Tibial nerve (tissue), 4 donors: ENCODE measurements at places on chromosomes 3 and 15. TPM values are rescaled to one million over a fixed set of nuclear protein-coding genes. Genes with fewer than 3 reads are reported as not detected.

- DNase-seq: no peak
Observed at GRCh38 chr3:106022913-106023312, 154.1 kb upstream of the CBLB start.

DNA sequence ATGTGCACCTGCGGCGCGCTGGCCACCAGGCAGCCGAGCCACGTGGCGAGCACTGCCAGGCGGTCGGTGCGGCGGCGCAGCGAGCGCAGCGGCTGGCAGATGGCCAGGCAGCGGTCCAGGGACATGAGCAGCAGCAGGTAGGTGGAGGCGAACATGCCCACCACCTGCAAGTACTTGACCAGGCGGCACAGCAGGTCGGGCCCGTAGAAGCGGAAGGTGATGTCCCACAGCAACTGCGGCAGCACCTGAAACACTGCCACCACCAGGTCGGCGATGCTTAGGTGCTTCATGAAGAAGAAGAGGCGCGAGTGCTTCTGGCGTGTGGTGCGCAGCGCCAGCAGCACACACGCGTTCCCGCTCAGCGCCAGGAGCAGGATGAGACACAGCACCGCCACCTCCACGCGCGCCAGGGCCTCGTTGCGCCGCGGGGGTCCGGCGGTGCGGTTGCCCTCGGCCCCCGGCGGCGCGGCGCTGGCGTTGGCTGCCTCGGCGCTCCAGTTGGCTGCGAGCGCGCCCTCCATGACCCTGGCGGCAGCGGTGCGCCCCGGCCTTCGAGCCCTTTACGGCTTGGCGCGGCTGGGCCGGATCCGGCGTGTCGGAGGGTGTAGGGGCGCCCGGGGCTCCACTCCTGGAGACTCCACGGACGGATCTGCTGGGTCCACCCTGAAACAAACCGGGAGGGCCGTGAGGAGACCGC, 1.6 kb downstream of the OXTR start:
- DNase-seq: no peak

DNA sequence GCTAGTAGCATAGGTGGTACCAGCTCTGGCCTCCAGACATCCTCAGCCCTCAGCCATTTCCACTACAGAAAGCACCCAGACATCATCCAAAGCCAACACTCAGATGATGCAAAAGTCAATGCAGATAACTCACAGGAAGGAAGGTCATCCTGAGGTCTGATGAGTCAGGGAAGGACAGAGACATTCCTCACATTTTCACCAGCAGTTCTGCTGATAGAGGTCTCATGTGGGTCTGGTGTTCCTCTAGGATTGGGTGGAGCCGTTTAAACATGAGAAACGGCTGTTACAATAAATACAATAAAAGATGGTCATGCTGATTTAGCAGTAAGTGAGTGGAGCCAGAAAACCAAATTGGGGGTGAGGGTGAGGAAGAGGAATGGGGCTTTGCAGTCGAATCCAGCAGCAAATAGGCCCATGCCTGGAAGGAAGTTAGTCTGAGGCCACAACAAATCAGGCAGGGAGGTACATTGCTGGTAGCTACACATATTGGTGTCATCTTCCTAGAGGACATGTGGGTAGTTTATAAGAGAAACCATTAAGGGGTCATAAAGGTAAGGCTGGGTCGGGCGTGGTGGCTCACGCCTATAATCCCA, 33.3 kb upstream of the FLNB start:
- no peak for DNase-seq

DNA sequence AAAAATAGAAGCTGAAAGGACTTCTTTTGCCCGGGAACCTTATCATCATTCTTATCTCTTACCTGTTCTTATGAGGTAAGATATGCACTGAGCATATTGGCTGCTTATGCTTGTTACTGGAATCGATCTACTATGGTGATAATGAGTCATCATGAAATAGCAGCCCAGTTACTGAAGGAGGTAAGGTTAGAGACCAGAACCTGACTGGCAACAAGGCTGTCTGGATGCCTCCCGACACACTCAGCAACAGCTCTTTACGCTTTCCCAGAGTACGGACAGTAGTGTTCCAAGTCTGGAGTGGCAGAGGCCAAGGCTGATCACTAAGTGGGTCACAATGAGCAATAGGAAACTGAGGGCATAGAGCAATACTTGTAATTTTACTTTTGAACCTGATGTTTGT, 314.1 kb downstream of the NLGN1 start:
- DNase-seq: no peak

DNA sequence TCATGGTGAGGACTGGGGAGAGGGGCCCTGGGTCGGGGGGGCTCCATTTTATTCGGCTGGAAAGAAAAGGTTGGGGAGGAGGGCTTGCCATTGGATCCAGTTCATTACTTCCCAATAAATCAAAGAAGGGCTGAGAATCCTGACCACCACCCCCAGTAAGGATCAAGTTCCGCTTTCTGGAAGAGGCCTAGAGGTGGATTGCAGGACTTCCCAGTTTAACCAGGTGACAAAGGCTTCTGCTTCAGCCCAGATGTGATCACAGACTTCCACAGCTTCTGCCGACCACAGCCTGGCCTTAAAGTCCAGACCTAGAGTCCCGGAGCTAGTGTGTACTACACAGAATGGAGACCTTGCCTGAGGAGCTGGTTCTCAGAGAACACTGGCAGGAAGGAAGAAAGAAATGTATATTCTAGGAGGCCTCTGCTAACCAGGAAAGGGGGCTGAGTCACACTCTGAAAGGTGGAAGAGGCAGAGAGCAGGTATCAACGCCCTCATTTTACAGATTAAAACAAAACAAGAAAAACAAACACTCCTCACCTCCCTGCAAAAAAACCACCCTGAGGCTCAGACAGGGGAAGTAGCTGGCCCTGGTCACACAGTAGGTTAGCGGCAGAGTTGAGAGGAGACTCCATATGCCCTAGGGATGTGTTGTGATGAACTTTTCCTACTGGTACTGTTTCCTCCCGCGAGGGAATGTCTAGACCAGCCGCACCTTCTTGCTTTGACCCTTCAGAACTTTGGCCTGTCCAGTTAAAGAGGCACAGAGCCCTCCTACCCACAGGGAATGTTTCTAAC, 1.1 kb upstream of the CEMIP start:
- DNase-seq: no peak

DNA sequence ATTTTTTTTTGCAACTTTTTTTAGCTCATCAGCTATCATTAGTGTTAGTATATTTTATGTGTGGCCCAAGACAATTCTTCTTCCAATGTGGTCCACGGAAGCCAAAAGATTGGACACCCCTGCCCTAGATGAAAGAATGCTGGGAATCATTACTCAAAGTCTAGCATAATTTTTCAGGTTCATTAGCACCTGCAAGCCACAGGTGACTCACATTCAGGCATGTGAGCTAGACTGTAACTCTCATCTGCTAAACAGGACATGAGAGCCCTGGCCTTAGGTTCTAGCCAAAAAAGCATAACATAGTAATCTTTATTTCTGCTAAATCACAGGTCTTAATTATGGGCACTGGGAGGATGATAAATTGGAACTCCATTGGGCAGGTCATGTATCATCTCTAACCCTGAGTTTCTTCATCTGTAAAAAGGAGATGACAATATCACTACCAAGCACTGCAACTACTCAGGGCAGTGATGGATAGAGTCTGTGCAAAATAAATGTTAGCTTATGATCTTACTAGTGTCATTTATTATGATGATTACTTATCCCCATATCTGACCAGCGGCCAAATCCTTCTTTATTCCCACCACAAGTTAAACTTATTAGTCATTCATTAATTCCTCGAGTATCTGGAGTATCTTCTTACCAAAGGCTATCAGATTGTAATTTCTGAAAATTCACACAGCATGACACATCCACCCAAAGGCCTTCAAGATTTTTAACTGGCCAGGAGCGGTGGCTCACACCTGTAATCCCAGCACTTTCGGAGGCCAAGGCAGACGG, 125.0 kb downstream of the PLD1 start:
- no peak for DNase-seq

DNA sequence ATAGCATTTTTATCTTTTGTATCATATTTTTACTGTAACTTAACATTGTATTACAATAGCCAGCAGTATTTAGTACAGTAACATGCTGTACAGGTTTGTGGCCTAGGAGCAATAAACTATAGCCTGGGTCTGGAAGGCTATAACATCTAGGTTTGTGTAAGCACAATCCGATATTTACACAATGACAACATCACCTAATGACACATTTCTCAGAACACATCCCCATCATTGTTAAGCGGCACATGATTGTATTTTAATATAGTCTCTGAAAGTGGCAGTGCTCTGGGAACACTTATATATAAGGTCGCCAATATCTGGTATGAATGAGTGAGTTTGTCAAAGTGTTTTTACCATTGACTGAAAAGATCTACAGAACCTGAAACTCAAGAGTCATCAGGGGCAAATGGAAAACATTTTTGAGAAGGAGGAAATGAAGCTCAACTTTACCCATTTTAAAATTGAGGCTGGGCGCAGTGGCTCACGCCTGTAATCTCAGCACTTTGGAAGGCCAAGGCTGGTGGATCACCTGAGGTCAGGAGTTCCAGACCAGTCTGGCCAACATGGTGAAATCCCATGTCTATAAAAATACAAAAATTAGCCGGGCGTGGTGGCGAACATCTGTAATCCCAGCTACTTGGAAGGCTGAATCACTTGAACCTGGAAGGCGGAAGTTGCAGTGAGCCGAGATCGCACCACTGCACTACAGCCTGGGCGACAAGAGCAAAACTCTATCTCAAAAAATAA, 38.8 kb upstream of the TNFSF10 start:
- no peak for DNase-seq

GRCh38 chr3:98897701-98898100, 3.8 kb downstream of the DCBLD2 start:
- DNase-seq: no peak

DNA sequence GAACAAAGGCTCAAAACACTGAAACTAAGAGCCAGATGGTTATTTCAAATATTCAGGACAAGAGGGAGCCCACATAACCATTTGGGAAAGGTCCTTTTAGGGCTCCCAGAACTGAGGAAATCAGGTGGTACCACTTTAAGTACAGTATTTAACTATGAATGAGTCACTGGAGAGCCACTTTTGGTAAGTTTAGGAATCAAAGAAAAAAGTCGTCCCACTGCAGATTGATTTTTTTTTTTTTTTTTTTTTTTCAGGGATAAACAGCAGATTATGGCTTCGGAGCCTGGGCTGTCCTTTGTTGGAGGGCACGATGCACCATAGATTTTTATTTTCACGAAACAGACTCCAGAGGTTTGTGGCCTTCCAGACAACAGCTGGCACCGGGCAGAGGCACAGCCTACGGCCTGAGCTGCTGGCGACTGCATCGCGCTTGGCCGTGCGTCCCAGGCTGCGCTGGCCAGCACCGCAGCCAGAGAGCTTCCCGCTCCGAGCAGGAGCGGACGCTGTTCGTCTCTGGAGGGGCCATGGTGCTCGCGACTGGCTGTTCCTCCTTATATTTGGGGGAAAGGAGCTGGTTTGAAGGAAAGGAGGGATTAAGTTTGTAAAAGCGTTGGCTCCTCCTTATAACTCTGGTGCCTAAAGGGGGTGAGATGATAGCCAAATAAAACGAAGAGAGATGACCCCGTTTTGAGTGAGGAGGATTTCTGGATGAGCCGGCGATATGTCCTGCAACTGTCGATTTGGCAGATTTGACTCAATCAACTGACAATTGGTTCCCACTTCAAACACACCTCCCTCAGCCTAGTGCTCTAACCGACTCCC, 152.9 kb upstream of the GOLIM4 start:
- no peak for DNase-seq

GRCh38 chr3:158267015-158267414, 157.1 kb downstream of the RSRC1 start:
- DNase-seq: no peak

- DNase-seq: no peak
Observed at GRCh38 chr15:42100021-42100800, 5.8 kb upstream of the PLA2G4D start.

GRCh38 chr15:43516801-43517353, 531 bp upstream of the MAP1A start:
- DNase-seq: no peak

GRCh38 chr3:169509780-169510692, 153.5 kb downstream of the MECOM start:
- DNase-seq: no peak

GRCh38 chr3:53071882-53072431, 26.1 kb upstream of the SFMBT1 start:
- no peak for DNase-seq

- DNase-seq: no peak
Observed at GRCh38 chr3:148466143-148466542, 231.6 kb upstream of the AGTR1 start.

DNA sequence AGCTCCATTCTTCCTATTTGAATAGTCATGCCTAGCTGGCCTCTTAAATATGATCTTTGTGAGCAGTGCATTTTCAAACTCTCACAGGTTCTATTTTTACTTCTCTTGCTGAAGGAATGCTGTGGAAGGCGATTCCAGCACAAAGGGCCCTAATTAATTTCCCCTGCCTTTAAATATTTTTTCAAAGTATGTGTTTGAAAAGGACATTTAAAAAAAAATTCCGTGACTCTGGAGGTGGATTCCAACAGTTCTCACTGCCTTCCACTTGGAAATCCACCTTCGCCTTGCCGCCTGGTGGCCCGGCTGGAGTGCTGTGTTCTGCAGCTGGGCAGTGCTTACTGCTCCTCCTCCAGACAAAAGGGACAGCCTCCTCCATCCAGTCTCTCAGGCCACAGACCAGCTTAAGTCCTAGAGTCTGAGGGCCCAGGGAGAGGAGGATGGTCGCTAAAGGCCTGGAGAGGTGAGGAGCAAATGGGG, 61.5 kb upstream of the CORO2B start:
- no peak for DNase-seq

DNA sequence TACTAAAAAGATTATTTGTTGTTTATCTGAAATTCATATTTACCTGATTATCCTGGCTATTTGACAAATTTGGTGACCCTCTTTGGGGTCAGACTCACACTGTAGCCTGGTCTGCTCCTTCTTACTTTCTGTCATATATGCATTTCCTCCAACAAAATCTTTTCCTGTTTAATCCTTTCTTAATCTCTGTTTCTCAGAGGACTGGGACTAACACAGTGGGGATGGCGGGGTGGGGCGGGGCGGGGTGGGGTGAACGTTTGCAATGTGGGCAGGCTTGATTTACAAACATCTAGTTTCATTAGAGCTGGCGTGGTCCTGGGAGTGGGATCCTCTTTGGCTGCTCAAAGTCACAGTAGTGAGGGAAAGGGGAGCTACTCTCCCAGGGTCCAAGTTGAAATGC, 35.3 kb upstream of the CDCP1 start:
- DNase-seq: no peak

GRCh38 chr3:133674290-133674919, 12.7 kb upstream of the TOPBP1 start:
- no peak for DNase-seq

GRCh38 chr3:128289534-128289933, 136.3 kb downstream of the EEFSEC start:
- no peak for DNase-seq

GRCh38 chr3:142046320-142047020, 102.9 kb downstream of the TFDP2 start:
- no peak for DNase-seq

WHAMM gene
- total RNA-seq: 13.0 TPM

GOLGA8N gene
- 13.0 TPM for total RNA-seq

GABRR3 gene
- not detected for total RNA-seq

GLT8D1 gene
- 96.7 TPM for total RNA-seq

OR5AC2 gene
- total RNA-seq: not detected

CHRFAM7A gene
- 3.0 TPM for total RNA-seq
